ENCODE measurements at places on chromosomes 4 and X. TPM values are rescaled to one million over a fixed set of nuclear protein-coding genes. Genes with fewer than 3 reads are reported as not detected.
A peak's percentile ranks its signal among the peaks of the same experiment; 100 is the strongest.

FAM47E gene
- total RNA-seq: 6.8 TPM

TLL1 gene
- 1.6 TPM for total RNA-seq

GRCh38 chr4:149709640-149710039, 106.0 kb downstream of the IQCM start:
- no peak for DNase-seq

GRCh38 chrX:29145316-29145715, 558.1 kb downstream of the IL1RAPL1 start:
- DNase-seq: no peak

GRCh38 chrX:23952984-23953907, 45.4 kb downstream of the CXorf58 start:
- peak; percentile 54 for DNase-seq
